ENCODE measurements at places on chromosomes 2 and 18.

DNA sequence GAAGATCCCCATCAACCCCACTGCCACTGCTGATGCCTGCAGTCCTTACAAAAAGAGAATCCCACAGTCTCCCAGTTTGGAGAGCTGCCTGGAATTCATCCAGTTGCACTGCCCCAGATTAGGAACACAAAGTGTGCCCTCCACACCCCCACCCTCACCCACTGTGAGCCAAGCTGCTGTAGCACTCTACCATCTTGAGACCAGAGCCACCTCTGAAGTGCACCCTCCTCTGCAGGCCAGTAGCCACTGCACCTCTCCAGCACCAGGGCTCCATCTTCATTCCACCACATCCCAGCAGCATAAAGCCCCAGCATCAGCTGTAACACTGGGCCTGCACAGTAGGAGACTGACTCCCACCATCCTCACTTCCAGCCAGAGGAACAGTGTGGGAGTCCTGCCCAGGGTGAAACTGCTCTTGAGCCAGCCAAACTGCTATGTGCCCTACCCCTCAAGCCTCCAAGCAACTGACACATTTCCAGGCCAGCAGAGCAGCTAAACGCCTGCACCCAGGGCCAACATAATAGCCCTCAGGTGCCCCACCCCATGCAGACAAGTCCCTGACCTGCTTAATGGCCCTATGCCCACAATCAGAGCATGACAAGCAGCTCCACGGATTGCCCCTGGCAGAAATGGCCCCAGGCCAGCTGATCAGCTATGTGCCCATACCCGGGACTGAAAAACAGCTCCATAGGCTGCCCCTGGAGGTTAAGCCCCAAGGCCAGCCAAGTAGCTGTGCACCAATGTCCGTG, 206.0 kb downstream of the ATAD2B start:
- no peak for DNase-seq

DNA sequence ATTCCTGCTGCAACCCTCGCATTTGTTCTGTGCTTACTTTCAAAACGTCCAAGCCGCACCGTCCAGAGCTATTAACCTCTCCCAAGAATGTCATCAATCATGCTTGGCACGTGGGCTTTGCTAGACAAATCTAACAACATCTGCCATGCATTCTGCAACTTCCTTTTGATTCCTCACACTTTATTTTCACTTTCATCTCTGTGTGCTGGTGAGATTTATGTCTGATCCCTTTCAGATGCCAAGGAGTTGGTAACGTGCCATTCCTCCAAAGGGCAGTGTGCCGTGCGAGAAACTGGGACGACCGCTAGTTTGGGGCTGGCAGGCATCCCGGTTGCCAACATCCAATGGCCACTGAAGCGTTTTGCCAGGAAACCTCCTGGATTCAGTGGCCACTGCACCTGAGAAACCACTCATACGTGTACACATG, 230.0 kb upstream of the PARD3B start:
- DNase-seq, result no peak

GRCh38 chr2:216017365-216017764, 4.0 kb upstream of the MREG start:
- DNase-seq, result peak; percentile 27

- no peak for DNase-seq
Measured at GRCh38 chr18:49476664-49477411, 10.2 kb downstream of the C18orf32 start.

DNA sequence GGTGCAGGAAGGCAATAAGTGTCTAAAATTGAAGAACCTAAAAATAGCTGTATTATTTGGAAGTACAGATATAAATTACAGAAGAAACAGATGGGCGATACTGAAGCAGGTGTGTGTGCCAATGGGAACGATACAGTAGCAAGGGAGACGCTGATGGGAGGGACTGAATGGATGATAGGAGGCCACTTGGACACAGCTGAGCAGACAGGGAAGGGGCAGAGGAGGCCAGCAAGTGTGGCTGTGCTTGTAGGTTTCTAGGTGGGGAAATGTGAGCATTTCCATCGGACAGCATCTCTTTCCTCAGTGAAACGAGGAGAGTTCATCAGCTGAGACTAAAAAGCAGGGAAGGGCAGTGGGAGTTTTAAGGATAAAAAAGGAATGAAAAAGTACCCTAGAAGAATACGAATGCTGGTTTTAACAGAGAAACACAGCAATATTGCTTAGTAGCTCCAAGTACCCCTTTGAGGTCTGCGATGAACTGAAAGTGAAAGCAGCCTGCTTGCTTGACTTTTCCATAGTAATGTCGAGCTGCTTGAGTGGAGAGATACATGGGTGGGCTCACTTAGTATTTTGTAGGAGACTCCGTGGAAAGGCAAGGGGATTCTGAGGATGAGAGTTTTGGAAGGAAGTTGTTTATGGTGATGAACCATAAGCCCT, 91.7 kb upstream of the EPC2 start:
- no peak for DNase-seq

- peak; percentile 66 for DNase-seq
Measured at GRCh38 chr2:164737612-164738081, 104.0 kb downstream of the COBLL1 start.

GRCh38 chr2:207103132-207103531, 62.6 kb downstream of the KLF7 start:
- DNase-seq, result no peak

DNA sequence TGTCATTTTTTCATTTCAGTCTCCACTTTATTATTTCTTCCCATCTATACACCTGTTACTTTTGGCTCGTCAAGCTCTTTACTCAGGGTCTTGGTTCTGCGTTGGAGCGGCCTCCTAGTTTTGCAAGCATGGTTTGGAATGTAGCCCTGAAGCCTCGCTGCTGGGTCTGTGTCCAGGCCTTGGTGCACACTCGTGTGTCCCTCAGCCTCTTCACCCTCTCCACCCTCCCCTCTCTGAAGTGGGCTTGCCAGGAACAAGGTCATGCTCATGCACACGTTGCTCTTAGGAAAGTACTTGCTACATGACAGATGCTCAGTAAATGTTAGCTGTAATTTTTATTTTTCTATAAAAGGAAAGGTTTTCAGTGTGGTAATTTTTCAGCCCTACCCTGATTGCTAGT, 147.0 kb downstream of the ATP9B start:
- DNase-seq, result no peak

DNA sequence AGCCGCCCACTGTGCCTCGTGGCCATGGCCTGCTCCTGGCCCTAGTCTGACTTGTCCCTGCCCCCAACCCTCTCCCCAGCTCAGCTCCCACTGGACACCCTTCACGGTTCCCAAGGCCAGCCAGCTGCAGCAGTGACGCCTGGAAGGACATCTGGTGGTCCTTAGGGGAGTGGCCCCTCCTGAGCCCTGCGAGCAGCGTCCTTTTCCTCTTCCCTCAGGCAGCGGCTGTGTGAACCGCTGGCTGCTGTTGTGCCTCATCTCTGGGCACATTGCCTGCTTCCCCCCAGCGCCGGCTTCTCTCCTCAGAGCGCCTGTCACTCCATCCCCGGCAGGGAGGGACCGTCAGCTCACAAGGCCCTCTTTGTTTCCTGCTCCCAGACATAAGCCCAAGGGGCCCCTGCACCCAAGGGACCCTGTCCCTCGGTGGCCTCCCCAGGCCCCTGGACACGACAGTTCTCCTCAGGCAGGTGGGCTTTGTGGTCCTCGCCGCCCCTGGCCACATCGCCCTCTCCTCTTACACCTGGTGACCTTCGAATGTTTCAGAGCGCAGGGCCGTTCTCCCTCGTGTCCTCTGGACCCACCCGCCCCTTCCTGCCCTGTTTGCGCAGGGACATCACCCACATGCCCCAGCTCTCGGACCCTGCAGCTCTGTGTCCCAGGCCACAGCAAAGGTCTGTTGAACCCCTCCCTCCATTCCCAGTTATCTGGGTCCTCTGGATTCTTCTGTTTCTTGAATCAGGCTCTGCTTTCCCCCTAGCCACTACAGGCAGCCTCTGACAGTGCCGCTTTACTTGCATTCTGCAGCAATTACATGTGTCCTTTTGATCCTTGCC, 35.8 kb downstream of the ANO7 start:
- peak; percentile 28 for DNase-seq

- DNase-seq, result no peak
Measured at GRCh38 chr2:142983174-142983573, 105.7 kb downstream of the KYNU start.

- no peak for DNase-seq
Measured at GRCh38 chr2:102809291-102810189, 47.7 kb downstream of the TMEM182 start.

GRCh38 chr2:134739236-134739878, 20.6 kb upstream of the TMEM163 start:
- no peak for DNase-seq

DNA sequence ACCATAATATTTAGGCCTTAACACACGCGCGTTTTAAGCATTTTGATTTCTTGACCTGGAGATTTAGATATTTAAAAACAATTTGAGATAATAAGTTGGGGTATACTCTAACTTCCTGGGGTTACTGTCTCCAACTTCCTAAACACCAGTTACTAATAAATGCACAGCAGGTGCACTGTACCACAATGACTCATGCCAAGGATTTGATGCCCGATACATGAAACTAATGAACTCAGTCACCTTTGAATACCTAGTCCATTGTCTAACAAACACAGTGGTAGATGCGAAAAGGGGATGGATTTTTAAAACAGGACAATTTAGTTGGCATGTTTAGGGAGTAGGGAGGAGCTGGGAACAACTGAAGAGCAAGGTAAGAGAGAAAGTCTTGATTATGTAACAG, 21.2 kb downstream of the CABYR start:
- peak; percentile 63 for DNase-seq

DNA sequence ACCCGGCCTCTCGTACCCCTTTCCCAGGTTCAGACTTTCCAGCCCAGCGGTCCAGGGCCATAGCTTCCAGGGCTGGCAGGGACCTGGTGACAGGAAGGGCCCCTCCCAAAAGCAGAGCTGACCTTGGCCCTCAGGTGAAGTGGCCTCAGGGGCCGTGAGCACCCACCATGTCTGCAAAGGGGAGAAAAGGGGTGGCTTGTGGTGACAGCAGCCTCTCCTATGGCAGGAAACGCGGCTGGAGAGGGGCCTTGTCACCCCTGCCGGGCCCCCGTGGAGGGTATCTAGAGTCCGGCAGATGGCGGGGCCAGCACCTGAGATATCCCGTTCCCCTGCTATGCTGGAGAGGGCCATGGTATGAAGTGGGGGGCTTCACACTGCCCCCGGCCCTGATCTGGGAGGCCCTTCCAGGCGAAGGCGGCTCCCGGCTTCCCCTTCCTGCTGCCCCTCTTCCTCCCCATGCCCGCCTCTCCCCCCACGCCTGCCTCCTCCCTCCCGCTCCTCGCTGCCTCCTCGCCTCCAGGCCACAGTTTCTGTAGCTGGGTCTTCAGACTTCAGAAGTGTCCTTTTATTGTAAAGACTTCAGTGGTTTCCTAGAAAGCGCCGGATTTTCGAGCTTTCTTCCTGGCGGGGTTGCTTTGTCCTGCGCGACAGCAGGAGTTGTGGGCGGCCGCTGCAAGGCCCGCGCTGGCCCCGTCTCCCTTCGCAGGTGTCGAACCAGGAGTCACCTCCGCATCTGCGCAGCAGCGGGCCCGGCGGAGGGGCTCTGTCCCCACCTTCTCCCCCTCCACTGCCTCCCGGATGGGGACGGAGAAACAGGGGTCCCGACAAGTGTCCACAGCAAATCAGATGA, 240.5 kb upstream of the MYT1L start:
- no peak for DNase-seq

GRCh38 chr2:12819721-12820120, 103.0 kb downstream of the TRIB2 start:
- DNase-seq, result no peak

GRCh38 chr2:203999835-204000234, 63.3 kb downstream of the ICOS start:
- no peak for DNase-seq

- no peak for DNase-seq
Measured at GRCh38 chr18:57775937-57776336, 27.2 kb downstream of the ATP8B1 start.

GRCh38 chr2:191105082-191105481, 45.7 kb downstream of the STAT4 start:
- peak; percentile 14 for DNase-seq

GRCh38 chr18:48472610-48473009, 63.4 kb upstream of the ZBTB7C start:
- no peak for DNase-seq

DNA sequence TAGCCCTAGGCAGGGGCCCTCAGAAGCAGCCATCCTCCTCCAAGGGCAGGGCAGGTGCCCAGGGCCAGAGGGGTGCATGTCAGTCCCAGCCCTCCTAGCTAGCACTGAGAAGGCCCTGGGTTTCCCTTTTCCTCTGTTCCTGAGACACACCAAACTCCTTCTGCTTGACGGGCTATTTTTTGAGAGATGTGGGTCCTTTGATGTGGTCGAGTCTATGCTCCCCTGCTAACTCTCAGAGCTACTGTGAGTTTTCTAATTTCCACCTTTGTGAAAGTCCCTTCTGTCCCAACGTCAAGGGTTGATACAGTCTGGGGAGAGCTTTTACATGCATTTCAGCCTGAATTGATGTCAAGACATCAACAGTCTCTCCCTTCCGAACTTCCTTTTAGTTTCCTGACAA, 51.4 kb downstream of the TRPM8 start:
- DNase-seq, result peak; percentile 21

DNA sequence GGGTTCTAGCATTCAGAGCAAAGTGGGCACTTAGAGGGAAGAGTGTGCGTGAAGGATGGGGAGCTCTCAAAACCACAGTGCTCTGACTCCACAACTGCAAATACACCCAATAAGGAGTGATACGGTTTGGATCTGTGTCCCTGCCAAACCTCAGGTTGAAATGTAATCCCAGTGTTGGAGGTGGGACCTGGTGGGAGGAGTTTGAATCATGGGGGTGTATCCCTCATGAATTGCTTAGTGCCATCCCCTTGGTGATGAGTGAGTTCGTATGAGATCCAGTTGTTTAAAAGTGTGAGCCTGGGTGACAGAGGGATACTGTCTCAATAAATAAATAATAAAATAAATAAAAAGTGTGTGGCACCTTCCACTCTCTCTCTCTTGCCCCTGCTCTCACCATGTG, 50.3 kb upstream of the CCDC85A start:
- DNase-seq, result no peak

- no peak for DNase-seq
Measured at GRCh38 chr2:98087447-98088020, 567 bp downstream of the VWA3B start.

DNA sequence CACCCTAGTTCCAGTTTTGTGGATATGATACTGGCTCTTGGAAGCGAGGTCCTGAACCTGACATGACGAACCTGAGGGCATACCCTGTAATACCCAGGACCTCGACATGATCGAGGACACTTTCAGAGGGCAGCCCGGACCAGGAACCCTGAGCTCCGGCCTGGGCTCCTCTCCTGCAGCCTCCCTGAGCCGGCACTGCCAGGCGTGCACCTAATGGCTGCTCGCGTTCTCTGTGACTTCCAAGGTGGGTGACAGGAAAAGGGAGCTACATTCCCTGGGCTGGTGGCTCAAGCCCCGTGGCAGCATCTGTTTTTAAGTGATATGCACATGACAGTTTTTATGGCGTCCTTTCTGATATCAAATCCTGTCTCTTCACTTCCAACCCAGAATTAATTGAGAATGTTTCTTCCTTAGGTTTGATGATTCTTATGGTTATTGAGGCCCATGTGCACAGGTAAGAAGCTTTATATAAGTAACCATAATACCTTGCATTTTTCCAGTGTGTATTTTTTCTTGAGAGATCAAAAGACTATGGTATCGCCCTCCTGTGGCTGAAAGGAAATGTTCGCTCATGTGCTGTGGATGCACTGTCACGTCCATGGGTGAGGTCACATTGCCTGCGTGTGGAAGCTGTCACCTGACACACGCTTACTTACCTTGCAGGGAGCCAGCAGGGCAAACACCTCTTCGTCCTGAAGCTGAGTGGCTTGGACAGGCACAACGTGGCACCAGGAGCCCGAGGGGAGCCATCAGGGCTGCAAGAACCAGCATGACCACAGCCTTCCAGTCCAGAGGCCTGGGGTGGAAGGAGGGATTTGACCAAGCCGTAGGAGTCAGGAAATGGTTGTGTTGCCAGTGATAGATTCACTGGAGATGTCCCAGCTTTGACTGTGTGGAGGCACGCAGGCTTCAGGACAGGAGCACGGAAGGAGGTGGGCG, 367.4 kb upstream of the MYT1L start:
- peak; percentile 43 for DNase-seq

Measured in SW480 (cell line).